Hepatocyte (in vitro differentiated cells): ENCODE measurements at places on chromosomes 6 and 20.
A peak's percentile ranks its signal among the peaks of the same experiment; 100 is the strongest.

DNA sequence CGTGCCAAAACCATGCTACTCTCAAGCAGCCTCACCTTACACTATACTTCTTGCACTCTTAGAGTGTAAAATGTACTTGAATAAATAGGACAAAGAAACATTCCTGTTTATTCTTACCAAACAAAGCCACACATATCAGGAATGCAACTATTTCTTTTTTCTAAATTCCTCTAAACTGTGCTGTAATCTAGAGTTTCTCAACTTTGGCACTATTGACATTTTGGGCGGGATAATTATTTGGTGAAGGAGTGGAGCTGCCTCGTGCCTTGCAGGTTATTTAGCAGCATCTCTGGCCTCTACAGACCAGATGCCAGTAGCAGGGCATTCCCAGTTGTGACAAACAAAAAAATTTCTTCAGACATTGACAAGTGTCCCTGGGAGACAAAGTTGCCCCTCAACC is 86.9 kb downstream of the PHACTR1 start:
- DNase-seq: no peak

GRCh38 chr6:140485740-140486449 is 1111.4 kb upstream of the CITED2 start:
- DNase-seq: peak; percentile 12

GRCh38 chr6:82022614-82023129 is 224.9 kb downstream of the IBTK start:
- peak; percentile 66 for DNase-seq

DNA sequence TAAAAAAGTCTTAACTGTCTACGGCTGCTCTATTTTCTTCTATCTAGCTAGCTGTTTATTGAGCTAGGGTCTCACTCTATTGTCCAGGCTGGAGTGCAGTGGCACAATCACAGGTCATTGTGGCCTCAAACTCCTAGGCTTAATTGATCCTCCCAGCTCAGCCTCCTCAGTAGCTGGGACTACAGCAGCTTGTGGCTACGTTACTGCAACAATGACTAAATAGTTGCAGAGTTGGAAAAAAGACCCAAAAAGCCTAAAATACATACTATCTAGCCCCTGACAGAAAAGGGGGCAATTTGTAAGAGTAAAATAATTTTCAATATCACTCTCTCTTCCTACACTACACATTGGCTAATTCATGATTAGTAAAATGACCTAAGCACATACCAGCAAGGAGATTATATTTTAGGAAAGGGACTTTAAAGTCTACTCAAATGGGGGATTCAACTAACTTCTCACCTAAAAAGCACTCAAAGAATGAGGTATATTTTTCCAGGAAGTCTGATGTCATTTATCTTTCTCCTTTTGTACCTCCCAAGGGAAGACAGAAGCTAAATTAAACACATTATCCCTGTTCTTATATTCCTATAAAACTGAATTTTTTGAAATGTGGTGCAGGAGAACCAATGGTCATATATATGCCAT is 82.8 kb downstream of the ZMYND8 start:
- DNase-seq: no peak

GRCh38 chr6:93325761-93326160 is 93.6 kb downstream of the EPHA7 start:
- no peak for DNase-seq

- DNase-seq: no peak
These were observed 59.8 kb downstream of the CDH4 start for GRCh38 chr20:61311656-61312387.

DNA sequence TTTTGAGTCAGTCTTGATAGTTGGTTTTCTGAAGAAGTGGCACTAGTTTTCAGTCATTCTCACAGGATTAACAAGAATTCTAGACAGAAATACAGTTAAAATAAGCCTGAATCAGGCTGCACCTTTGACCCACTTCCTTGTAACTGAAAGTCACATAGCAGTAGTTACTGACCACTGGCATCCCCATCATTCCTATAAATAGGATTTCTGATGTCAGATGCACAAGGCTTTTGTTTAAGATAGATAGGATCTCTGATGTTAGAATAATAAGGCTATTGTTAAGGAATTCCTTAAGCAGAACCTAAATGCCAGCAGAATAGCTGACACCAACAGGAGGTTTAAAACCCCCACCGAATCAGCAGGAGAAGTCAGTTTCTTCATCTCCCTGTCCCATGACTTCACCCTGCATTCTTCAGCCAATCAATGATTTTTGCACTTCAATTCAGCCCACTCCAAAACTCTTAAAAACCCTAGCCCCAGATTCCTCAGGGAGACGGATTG is 30.6 kb upstream of the ZBTB24 start:
- DNase-seq: no peak

DNA sequence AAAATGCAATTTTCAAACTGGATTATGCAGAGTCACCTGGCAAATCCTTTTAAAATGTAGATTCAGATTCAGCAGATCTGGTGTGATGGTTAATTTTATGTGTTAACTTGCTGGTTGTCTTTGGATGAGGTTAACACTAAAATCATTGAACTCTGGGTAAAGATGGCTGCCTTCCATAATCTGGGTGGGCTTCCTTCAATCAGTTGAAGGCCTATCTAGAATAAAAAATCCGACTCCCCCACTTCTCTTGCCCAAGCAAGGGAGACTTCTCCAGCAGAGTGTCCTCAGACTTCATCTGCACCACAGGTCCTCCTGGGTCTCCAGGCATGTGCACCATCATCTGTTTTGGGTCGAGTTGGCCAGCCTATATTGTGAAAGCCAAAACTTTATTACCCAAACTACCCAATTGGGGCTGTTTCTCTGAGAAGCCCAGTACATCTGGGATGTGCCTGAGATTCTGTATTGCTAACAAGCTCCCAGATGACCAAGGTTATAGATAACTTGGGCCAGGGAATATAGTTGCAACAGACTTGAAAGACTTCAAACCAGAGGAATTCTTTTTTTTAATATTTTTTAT is 1.6 kb upstream of the SLC17A5 start:
- DNase-seq: no peak

GRCh38 chr20:62174870-62175624 is 7.8 kb upstream of the MTG2 start:
- no peak for DNase-seq

- no peak for DNase-seq
These were observed 957 bp downstream of the PROKR2 start for GRCh38 chr20:5315807-5316187.

DNA sequence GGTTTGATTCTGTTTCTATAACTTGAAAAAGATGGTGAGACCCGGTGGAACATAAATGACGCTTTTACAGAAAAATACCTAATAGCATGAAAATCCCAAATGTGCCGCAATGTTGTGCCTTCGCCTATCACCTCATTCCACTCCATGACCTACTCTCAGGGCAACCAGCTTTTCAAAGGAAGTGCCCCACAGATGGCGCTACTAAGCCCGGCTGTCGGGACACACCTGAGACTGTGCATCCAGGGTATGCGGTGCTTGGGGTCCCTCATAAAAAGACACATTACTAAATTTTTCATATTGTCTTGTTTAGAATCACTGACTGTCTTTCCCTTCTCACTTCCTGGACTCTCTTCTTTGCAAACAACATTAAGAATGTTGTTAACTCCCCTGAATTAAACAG is 145.5 kb upstream of the RPS6KA2 start:
- no peak for DNase-seq

DNA sequence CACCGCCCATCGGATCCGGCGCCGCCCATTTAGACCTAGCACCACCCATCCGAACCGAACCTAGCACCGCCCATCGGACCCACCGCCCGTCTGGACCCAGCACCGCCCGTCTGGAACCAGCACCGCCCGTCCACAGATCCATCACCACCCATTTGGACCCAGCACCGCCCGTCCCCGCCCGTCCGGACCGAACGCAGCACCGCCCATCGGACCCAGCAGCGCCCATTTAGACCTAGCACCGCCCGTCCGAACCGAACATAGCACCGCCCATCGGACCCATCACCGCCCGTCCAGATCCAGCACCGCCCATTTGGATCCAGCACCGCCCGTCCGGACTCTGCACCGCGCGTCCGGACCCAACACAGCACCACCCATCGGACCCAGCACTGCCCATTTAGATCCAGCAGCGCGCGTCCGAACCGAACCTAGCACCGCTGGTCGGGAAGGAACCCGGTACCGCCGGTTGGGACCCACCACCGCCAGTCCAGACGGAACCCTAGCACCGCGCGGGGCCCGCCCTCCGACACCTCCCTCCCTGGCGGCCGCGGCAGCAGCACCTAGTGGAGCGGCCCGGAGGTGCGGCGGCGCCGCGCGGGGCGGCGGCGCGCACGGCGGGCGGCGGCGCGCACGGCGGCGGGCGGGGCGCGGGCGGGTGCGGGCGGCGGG is 348 bp upstream of the AFDN start:
- DNase-seq: peak; percentile 93

DNA sequence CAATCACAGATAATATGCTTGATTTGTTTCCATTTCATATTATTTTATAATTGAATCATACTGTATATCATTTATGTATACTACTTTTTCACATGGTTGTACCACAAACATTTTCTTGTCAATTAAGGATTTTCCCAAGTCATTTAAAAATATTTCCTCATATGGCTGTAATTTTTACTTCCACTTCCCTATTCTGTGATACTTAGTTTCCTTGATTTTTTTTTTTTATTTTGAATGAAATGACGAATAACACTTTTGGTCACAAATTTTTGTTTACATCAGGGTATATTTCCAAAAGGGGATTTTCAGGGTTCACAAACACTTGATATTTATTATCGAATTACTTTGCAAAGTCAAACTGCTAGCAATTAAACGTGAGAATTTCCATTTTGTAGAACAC is 515.6 kb downstream of the KIF16B start:
- DNase-seq: no peak

GRCh38 chr6:105397987-105398386 is 4.9 kb downstream of the PREP start:
- no peak for DNase-seq

GRCh38 chr20:61977419-61977786 is 88.3 kb downstream of the TAF4 start:
- DNase-seq: no peak

- DNase-seq: peak; percentile 80
These were observed 639 bp upstream of the CD24 start for GRCh38 chr6:106974999-106975737.

- DNase-seq: peak; percentile 46
These were observed 271.6 kb upstream of the PRND start for GRCh38 chr20:4449957-4450715.

DNA sequence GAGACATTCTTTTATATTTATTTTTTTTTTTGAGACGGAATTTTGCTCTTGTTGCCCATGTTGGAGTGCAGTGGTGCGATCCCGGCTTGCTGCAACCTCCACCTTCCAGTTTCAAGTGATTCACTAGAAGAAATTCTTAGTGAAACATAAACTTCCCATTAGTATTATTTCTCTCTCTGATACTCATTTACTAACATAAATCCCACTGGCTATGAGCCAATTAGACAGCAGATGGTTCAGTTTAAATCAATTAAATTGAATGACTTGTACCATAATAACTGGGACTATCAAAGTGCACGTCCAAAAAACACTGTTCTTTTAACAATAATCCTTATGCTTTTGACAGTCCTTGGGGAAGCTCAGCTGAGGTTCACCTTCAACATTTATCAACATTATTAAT is 111.2 kb upstream of the PTCHD4 start:
- DNase-seq: no peak

DNA sequence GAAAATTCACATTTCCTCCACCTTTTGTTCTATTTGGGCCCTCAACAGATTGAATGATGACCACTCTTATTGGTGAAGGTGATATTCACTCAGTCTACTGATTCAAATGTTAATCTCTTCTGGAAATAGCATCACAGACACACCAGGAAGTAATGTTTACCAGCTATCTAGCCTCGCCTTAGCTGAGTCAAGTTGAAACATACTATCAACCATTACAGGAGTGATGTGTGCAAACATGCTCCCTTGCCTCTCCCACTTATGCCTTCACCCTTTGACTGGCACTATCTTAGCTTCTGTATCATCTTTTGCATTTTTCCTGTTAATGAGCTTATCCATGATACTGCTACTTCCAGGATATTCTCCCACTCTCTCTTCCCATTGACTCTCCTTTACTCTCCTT is 191.9 kb downstream of the CENPW start:
- no peak for DNase-seq

- DNase-seq: no peak
These were observed 113.3 kb downstream of the LINC00237 start for GRCh38 chr20:20992686-20993360.

GRCh38 chr6:99426451-99426757 is 1.3 kb upstream of the PNISR start:
- no peak for DNase-seq

GRCh38 chr6:97175806-97176205 is 107.2 kb downstream of the MMS22L start:
- DNase-seq: no peak

- no peak for DNase-seq
These were observed 79.9 kb upstream of the BHLHE23 start for GRCh38 chr20:63086421-63087235.

GRCh38 chr6:55866128-55866527 is 9.3 kb downstream of the BMP5 start:
- DNase-seq: peak; percentile 55

DNA sequence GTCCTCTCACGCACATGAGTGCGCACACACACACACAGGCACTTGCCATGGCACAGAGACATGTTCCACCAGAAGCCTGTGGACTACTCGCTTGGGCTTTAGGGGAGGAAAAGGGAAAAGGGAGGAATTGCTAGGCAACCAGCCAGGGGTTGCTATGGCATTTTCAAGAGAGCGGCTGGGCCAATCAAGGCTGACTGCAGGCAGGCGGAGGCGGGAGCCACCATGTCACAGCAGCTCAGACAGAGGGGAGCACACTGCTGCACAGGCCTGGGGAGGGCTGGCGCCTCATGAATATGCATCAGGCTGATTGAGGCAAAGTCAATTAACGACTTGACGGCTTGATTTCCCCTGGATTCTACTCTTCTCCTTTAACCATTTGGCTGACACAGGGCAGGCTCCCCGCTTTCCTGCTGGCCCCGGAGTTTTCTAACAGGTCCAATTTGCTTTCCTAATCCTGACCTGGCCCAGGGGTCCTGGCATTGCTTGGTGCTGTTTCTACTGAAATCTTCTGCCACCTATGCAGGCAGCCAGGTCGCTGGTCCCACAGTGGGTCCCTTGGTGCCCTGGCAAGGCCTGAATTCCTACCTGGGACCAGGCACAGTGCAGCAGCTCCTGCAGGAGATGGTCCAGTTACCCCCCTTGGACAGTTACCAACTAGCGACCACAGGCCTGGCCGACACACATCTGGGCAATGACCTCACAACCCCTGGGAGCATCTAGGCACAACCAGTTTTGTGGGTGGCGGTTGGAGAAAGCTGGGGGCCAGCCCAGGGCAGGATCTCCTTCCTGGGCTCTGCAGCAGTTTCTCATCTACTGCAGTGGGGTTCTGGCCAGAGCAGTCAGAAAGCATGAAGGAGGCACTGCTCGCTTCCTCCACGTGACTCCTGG is 52.1 kb downstream of the YTHDF1 start:
- no peak for DNase-seq

- DNase-seq: no peak
These were observed 21.4 kb downstream of the PCSK2 start for GRCh38 chr20:17248224-17248623.

GRCh38 chr20:60108397-60108796 is 150.2 kb downstream of the CDH26 start:
- no peak for DNase-seq

- no peak for DNase-seq
These were observed 231.5 kb downstream of the C6orf118 start for GRCh38 chr6:165077876-165078275.
